ENCODE measurements at places on chromosomes 4 and X. TPM values are rescaled to one million over a fixed set of nuclear protein-coding genes. Genes with fewer than 3 reads are reported as not detected.

Gene SLC6A14
- 11.2 TPM for total RNA-seq

DNA sequence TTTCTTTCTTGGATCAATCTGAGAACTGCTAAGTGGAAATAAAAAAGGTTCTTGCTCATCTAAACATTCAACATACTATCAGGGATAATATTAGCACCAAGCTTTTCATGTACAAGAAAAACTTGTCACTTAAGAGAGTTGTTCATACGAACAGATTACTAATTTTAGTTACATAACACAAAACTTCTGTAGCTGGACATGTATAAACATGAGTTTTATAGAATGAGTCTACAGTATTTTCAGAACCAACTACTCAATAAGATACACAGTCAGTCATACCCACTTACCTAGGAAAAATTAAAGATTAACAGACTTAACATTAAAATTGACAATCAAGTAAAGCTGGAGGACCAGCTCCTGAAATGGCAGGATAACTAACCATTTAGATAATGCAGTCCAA lies 540.1 kb upstream of the FAM241A start:
- DNase-seq, result no peak

Gene HSFX4
- total RNA-seq, result not detected

Gene STBD1
- 12.4 TPM for total RNA-seq

GRCh38 chr4:138030375-138030774 lies 211.8 kb downstream of the SLC7A11 start:
- no peak for DNase-seq

DNA sequence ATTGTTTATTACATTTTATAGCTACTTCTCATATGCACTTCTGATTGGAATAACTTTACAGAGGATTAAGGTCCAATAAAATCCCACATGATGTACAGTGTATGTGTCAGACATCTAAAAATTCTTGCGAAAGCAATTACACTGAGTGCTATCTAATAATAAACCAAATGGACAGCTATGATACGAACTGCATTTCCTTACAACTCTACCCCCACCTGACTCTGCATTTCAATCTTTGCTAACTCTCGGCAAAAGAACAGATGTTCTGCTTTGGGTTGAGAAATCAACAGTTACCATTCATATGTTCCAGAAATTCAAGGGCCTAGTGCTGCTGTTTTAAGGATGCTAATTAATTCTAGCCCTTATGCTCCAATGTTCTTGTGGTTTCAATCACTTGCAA lies 287.9 kb upstream of the NOCT start:
- DNase-seq, result no peak

DNA sequence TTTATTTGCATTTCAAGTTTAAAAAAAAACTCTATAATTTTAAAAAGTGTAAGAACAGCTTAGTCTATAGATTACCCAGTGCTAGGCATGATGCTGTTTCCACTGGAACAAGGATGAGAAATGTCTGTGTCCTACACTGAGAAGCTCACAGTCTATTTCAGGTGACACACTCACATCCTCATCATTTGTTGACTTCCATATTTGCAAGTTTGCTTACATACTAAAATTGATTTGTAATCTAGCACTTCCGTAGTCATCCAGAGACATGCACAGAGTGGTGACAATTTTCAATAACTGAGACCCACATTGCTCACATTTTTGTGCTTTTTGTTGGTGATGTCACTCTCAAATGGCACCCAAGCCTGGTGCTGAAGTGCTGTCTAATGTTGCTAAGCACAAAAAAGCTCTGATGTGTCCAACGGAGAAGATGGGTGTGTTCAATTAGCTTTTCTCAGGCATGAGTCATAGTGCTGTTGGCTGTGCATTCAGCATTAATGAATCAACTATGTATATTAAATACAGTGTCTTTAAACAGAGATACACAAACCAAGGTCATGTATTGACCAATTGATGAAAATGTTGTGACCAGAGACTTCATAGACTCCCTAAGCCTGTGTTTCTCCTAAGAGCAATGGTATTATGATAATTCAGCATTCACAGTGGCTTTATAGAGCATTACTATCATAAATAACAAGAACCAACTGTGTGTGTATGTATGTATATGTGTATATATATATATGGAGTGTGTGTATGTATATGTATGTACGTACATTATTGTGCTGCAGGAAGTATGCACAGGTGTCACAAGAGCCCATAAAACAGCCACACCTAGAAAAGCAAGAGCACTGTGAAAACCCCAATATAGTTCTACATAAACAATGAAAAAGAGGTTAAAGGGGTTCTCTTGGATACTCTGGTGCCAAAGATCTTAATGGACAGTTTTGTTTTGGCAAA lies 31.2 kb upstream of the VCX3B start:
- DNase-seq, result no peak

Gene PRIMPOL
- 28.3 TPM for total RNA-seq

Gene ATP7A
- total RNA-seq, result 20.4 TPM

GRCh38 chr4:145103496-145103895 lies 5.4 kb downstream of the ABCE1 start:
- no peak for DNase-seq

Gene GJB1
- total RNA-seq, result 0.30 TPM

DNA sequence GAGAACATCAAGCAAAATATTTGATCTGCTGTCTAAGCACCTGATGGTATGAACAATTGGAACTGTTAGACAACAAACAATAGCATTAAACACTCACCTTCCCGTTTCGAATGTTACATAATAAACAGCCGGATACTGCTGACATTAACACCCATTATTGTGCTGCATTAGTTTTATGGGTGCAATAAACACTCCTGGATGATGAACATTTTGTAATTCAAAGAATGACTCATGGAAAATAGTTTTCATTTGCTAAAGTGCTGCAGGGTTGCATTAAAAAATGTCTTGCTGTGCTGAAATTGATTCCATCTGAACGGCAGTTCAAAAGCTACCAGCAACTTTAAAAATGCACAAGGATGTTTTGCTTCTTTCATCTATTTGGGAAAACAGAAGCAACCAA lies 100.8 kb upstream of the SORBS2 start:
- DNase-seq, result peak; percentile 11

GRCh38 chr4:110287130-110287529 lies 88.7 kb upstream of the ELOVL6 start:
- no peak for DNase-seq

GRCh38 chr4:101198682-101199339 lies 148.5 kb downstream of the PPP3CA start:
- no peak for DNase-seq

All from skin of body (tissue), 3 donors.